AG09319 (cell line): ENCODE measurements at places on chromosomes 1 and 21.

DNA sequence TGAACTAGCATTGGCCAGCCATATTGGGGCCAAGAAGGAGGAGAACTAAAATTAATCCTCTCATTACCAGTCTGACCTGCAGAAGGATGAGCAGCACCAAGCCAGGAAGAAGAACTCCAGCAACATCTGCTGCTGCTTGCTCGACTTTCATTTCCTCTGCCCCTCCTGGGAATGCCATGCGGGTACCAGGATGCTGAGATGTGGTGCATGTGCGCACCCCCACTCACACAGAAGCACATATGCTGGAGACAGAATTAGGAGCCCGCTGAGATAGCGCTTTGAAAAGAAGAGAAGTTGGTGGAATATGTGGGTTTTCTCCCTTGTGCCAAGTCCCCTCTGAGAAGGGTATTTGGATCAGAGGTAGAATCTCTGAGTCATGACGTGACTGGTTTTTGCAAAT lies 70.4 kb downstream of the PLXNA2 start:
- no peak for DNase-seq

DNA sequence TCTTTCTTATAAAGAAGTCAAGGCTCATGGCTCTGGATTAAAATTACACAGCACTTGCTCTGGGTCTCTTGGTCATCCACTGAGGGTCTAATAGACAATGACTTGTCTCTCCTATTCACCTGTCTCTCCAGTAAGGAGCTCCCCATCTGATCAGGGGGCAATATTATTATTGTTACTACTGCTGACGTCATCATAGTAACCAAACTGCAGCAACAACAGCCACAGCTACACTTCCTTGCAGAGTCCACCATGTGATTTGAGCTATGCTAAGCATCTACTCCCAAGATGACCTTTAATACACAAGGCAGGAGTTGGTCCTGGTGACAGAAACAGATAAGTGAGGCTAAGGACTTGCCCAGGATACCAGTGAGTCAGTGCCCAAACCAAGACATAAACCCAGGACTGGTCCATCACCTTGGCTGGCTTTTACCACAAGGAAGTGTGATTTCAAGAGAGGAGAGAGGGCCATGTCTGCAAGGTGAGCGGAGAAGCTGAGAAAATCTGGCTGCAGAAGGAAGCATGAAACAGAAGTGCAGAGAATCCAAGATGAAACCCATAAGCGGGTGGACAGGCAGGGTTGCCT lies 602.5 kb downstream of the PTPRU start:
- DNase-seq: no peak

- DNase-seq: no peak
These were observed 35.5 kb downstream of the COLGALT2 start for GRCh38 chr1:184002071-184002470.

- DNase-seq: no peak
These were observed 98.4 kb downstream of the DIRAS3 start for GRCh38 chr1:67952071-67952470.

DNA sequence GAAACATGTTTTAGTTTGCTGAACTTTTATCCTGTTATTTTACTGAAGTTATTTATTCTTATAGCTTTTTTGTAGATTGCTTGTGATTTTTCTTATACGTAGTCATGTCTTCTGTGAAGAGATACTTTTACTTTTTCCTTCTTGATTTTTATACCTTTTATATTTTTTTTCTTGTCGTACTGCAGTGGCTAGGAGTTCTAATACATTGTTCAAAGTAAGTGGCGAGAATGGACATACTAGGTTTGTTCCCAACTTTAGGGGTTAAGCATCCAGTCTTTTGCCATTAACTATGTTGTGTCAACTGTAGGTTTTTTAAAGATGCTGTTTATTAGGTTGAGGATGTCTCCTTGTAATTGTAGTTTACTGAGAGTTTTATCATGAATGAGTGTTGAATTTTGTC lies 36.3 kb downstream of the MAN1A2 start:
- DNase-seq: no peak

GRCh38 chr1:245599371-245600174 lies 444.8 kb downstream of the KIF26B start:
- peak; percentile 95 for DNase-seq

DNA sequence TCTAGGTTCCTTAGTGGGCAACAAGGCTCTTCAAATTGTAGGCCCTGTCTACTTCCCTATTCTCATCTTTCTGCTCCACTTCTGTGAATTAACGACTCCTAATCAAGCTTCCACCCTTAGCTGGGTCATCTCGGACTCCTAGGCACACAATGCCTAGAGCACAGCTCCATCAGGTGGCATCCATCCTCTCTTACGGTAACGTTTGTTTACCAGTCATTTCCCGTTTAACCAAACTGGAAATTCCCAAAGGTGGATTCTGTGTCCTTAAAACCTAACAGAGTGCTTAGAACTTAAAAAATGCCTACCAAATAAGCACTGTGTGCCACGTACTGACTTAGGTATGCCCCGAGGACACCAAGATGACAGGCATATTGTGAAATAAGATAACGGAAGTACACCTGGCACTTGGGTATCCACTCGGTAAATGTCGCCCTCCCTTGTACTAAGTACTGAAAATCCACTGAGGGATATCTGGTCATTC lies 1.5 kb downstream of the PARP1 start:
- DNase-seq: no peak

GRCh38 chr1:55041613-55042012 lies 2.3 kb downstream of the PCSK9 start:
- DNase-seq: no peak

- DNase-seq: peak; percentile 18
These were observed 76.4 kb downstream of the TTC3 start for GRCh38 chr21:37149411-37149810.

- no peak for DNase-seq
These were observed 58.4 kb downstream of the ASH1L start for GRCh38 chr1:155504207-155504606.

- DNase-seq: no peak
These were observed 20.3 kb downstream of the ARHGEF10L start for GRCh38 chr1:17559615-17560419.

GRCh38 chr1:26038477-26038876 lies 7.4 kb downstream of the SLC30A2 start:
- DNase-seq: no peak

- DNase-seq: peak; percentile 31
These were observed 64.1 kb downstream of the KIFAP3 start for GRCh38 chr1:170010443-170010842.

DNA sequence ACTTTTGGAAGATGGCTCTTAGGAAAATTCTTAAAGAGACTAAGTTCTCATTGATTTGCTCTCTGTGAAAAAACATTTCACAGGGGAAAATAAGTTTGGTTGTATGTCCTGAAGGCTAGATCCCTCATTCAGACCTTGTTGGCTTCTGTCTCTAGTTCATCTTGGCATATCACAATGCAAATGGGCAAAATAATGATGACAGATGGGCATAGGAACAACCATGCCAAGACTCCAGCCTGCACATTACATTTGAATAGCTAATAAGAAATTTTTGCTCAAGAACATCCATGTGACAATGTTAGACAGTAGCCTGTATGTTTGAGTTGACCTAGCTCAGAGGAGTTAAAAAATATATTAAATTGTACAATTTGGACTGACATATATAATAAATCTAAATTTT lies 292.9 kb downstream of the PLA2G4A start:
- no peak for DNase-seq

- DNase-seq: no peak
These were observed 3.9 kb downstream of the TBX15 start for GRCh38 chr1:118984086-118984721.

DNA sequence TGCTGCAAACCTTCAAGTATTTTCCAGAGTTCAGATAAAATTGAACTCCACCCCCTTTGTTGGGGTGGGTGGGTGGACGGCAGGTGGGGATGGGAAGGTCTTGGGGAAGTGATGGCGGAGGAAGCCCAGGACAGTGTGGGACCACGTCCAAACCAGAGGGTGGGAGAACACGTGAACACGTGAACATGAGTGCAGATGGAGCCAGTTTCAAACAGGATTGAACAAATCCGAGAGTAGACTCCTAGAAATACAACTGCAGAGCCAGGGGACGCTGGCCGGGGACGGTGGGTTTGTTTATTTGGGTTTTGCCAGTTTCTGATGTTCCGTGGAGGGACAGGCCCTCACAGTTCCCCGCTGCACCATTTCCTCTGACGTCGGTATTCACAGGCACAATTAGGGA lies 2.9 kb downstream of the KRTAP10-2 start:
- DNase-seq: no peak

DNA sequence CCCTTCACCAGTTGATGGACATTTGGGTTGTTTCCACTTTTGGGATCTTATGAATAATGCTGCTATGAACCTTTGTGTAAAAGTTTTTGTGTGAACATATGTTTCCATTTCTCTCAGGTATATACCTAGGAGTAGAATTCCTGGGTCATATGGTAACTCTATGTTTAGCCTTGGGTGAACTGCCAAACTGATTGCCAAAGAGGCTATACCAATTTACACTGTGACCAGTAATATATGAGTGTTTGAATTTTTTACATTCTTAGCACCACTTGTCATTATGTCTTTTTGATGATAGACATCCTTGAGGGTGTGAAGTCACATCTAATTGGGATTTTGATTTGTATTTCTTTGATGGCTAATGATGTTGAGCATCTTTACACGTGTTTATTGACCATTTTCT lies 290.1 kb downstream of the DUSP10 start:
- no peak for DNase-seq

- no peak for DNase-seq
These were observed 754 bp upstream of the LSS start for GRCh38 chr21:46229133-46229922.

DNA sequence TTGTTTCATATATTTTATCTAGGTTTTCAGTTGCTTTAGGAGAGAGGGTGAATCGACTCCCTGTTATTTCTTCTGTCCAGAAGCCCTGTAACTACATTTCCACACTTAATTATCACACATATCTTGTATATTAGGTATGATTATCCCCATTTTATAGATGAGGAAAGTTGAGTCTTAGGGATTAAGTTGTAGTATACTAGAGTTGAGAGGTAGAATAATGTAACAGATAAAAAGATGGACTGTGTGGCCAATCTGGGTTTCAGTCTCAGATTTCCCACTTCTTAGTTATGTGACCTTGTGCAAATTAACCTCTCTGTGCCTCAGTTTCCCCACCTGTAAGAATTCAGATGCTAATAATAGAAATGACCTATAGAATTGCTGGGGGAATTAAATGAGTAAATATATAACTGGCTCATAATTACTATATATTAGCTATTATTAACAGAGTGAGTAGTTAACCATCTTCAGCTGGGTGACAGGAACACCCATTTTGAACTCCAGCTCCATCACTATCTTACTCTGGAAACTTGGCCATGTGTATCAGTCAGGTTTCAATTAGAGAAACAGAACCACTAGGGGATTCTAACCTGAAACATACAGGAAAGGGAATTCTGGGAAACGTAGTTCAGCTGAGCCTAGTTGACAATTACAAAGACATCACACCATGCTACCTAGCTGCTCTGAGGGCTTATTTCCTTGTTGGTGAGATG lies 20.4 kb upstream of the FOXO6 start:
- DNase-seq: no peak

DNA sequence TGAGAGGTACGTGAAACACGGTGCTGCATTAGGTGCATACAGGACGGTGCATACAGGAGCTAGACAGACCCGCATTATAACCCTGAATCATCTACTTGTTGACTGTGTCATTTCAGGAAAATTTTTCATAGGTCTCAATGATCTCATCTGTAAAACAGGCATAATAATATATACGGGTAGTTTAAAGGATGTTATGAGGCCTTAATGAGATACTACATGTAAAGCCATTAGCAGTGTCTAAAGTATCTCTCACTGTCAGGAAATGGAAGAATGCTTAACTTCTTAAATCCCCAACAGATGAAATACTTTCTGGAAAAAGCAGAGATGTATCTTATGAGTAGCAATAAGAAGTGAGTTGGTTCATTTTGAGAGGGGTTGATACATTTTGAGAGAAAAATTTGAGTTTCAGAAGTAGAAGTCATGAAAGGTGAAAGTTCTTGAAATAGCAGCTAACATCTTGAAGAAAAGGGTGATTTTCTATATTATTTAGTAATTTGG lies 669.6 kb downstream of the PTPRC start:
- no peak for DNase-seq

DNA sequence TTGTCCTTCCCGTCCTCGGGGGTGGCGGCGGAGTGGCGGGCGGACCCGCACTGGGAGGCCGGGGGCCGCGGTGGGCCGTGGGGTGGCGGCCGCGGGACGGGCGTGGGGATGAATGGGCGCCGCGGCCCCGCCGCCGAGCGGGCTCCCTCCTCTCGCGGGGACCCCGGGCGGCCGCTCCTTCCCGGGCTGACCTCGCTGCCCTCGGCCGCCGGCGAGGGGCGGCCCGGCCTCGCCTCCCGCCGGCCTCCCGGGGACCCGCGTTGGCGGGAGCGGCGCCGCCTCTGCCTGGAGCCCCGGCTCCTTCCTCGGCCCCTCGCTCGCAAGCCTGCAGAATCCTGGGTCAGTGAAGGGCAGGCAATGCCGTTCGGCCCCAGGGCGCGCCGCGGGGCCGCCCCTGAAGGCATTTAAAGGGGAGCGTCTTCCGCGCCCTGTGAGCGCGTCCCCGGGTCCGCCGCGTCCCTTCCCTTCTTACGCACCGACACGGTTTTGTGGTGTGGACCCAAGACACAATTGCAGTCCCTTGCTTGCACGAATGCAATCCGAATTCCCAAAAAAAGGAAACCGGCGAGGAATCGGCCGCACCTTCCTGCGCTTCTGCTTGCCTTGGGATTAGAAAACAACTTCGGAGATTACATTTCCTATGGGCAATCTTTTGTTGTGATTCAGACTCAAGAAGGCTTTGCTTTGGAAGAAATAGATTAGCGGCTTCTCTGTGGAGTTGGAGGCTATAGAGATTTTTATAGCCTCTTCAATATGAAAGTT lies 776 bp downstream of the ITSN1 start:
- no peak for DNase-seq

- no peak for DNase-seq
These were observed 301.4 kb downstream of the TPR start for GRCh38 chr1:186073697-186074096.

DNA sequence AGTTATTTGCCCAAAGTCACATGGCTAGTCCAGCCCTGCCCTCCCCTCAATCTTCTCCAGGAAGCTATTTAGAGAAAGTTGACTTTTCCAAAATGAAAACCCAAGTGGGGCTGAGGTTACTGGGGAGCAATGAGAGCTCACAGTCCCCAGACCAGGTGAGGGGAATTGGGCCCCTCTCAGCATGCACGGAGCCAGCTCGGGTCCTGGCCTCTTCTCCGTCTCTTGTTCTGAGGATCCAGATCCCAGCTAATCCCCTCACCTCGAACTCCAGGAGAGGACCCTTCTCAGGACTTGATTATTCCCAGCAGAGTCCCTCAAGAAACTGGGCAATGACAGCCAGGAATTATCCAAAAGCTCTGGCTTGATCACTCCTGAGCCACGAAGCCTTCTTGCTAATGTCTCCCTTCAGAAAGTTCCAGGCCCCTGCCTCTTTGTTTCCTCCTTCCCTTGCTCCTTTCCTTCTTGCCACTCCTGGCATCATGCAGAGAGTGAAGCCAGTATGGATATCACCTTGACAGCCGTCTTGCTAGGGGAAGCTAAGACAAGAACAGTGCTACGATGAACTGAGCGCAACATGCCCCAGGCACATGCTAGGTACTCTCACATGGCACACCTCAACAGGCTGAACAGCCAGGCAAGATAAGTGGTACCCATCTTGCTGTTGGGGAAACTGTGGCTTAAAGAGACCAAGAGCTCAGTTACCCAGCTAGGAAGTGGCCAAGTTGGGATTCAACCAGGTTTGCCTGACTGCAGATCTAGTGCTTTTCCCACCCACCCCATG lies 51.9 kb downstream of the KLHDC7A start:
- DNase-seq: no peak
